ENCODE measurements at places on chromosomes 2 and 18. TPM values are rescaled to one million over a fixed set of nuclear protein-coding genes. Genes with fewer than 3 reads are reported as not detected.

The TCF4 gene
- 12.8 TPM for total RNA-seq

The ZNF385B gene
- total RNA-seq: not detected

The PRSS56 gene
- not detected for total RNA-seq

The NFATC1 gene
- 2.7 TPM for total RNA-seq

The KHK gene
- total RNA-seq: 6.0 TPM

The METTL4 gene
- total RNA-seq: 5.8 TPM

The ALMS1 gene
- 26.5 TPM for total RNA-seq

The GULP1 gene
- total RNA-seq: 49.0 TPM

The PLA2R1 gene
- 0.88 TPM for total RNA-seq

The CYS1 gene
- total RNA-seq: 1.7 TPM

The TRIB2 gene
- total RNA-seq: 36.7 TPM

The NPPC gene
- total RNA-seq: 2.9 TPM

The HOXD9 gene
- 5.4 TPM for total RNA-seq

The LHCGR gene
- total RNA-seq: not detected

The DPP10 gene
- total RNA-seq: not detected

The MYCN gene
- 0.08 TPM for total RNA-seq

The RMC1 gene
- total RNA-seq: 18.3 TPM

The RASGRP3 gene
- 0.45 TPM for total RNA-seq

The CSRNP3 gene
- 0.15 TPM for total RNA-seq

The NEU2 gene
- total RNA-seq: not detected

The NAT8 gene
- total RNA-seq: not detected

The FAM161A gene
- total RNA-seq: 3.7 TPM

The FEV gene
- total RNA-seq: not detected

The DPYSL5 gene
- 3.0 TPM for total RNA-seq

The ARHGAP25 gene
- total RNA-seq: 0.91 TPM

The MITD1 gene
- 20.3 TPM for total RNA-seq

The LYG2 gene
- total RNA-seq: 0.72 TPM

The ADAM23 gene
- total RNA-seq: 2.9 TPM

The STPG4 gene
- 0.15 TPM for total RNA-seq

The GALR1 gene
- total RNA-seq: not detected

The ACVR1C gene
- total RNA-seq: 0.05 TPM

The SPC25 gene
- total RNA-seq: 9.7 TPM

The VAMP8 gene
- total RNA-seq: 22.0 TPM

The KIF5C gene
- total RNA-seq: 4.7 TPM

The SERPINB12 gene
- total RNA-seq: not detected

The KIAA1328 gene
- total RNA-seq: 6.3 TPM
